ENCODE measurements at places on chromosomes 7 and 10.

DNA sequence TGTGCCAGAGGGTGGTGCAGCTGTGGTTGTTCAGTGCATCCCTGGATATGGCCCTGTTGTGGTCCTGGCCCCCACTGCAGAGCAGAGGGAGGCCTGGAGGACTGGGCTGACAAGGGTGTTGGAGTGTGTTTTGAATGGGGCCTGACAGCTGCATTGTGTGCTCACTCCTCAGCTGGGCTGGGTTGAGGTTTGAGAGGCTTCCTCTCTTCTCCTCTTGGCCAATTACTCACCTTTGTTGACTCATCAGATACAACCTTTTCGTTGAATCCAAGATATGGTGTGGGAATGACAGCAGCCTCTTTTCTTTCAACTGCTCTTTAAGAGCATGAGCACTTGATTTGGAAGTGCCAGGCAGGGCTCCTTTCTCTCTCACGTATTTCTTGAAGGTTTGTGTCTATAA, 228.5 kb upstream of the COBL start:
- DNase-seq: no peak

- no peak for DNase-seq
Measured at GRCh38 chr10:21527598-21528235, 2.2 kb upstream of the SKIDA1 start.

DNA sequence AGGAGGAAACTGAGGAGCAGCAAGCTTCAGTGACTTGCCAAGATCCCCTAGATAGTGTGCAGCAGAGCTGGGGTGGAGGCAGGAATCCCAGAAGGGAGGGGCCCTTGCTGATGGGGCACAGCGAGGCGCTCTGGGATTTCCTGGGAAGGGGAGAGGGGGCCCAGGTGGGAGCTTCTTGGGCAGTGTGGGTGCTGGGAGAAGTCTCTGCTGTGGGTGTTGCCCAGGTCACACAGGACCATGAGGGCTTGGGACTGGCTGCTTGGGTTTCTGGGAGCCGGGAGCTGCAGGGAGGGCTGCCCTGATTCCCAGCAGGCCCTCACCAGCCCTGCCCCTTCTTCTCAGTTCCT, 55.2 kb downstream of the TSPAN15 start:
- DNase-seq: no peak

DNA sequence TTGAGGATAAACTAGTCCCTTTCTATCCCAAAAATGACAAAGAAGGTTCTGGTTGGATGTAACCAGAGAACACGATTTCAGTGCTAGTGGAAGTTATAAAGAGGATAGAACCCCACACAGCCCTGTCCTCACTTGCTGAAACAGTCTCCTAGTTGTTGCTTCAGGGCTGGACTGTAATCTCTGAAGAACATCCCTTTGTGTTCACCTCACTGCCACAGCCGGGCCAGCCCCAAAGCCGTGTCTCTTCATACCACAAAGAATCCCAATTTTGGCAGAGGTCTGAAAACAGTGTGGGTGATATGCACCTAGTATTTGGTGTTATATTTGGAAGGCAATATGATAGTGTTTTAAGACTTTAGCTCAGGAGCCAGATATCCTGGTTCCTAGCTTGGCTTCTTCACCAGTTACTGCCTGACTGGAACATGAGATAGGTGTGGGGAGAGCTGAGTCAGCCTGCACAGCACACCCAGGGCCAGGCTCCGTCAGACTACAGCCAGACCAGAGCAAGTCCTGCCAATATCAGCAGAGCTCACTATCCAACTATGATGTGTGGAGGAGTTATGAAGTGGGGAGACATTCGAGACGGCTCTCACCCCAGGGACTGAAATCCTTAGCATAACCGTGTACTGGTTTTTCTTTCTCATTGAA, 21.2 kb downstream of the CYP3A4 start:
- DNase-seq: no peak

DNA sequence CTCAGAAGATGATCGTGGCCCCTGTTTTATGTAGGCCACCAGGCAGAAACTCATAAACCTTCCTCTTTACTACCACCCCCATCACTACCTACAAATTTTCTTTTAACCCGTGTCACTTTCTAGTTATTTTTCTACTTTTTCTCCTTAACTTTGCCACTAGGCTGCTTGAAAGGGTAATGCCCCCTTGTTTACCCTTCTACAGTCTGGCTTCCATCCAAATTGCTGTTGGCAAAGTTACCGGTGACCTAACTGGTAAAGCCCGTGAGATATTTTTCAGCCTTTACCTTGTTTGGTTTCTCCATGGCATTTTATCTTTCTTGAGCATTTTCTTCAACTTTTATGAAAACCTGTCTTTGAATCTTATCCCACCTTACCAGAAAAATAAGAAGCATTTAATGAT, 153.0 kb downstream of the WNT2 start:
- no peak for DNase-seq

DNA sequence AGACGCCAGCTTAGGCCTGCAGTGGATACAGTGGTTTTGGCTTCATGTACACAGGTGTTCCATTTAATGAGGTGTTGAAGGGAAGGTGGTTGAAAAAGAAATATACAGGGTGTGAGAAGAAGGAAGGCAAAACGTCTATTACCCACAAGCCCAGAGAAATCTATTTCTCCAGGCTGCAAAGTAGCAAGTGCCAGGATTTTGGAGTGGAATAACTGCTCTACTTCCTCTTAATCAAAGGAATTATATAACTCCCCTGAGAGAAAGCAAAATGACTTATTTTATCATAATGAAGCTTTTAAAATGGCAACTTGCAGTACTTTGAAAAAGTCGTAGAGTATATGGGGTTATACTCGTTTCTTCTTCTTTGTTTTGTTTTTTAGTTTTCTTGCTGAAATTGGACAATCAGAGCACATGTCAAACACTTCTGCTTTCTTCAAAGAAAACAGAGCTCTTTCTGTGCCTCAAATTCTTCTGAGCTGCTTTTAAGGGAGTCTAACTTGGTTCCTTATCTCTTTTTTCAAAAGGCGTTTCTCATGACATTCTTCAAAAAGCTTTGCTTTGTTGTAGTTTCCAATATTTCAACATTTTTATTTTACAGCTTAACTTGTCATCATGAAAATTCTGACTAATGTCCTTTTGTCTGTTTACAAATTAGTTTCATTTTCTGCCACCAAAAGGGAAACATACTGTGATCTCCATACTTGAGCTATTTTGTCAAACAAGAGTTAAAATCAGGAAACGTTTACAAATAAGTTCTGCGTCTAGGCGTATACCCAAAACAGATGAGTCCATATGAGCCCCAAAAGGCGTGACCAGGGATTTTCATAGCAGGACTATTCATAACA, 289.7 kb downstream of the FRMD4A start:
- DNase-seq: no peak

- no peak for DNase-seq
Measured at GRCh38 chr7:18806177-18806576, 310.6 kb downstream of the HDAC9 start.

DNA sequence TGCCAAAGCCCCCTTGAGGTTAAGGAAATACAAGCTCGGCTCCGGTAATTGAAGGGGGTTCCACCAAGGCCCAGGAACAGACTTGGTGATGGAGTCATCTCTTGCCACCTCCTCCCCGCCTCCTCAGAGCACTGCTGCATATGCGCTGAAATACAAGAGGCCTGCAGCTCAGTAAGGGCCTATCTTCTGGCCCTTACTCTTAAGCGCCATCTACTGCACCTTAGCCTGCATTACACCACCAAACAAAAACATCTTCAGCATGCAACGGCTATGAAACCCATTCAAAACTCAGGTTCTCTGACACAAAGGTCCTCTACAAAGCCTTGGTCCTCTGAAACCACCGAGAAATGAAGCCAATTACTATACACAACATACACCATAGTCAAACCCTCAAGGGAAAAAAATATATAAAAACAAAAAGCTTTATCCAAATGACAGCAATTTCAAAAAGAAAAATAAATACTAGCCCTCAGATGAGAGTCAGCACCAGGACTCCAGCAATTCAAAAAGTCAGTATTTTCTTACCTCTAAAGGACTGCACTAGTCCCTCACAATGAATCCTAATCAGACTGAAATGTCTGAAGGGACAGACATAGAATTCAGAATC, 176.8 kb upstream of the TBX20 start:
- DNase-seq: no peak

GRCh38 chr10:13938950-13939349, 352.2 kb downstream of the PRPF18 start:
- no peak for DNase-seq

- no peak for DNase-seq
Measured at GRCh38 chr7:141348728-141349127, 202.5 kb upstream of the AGK start.

DNA sequence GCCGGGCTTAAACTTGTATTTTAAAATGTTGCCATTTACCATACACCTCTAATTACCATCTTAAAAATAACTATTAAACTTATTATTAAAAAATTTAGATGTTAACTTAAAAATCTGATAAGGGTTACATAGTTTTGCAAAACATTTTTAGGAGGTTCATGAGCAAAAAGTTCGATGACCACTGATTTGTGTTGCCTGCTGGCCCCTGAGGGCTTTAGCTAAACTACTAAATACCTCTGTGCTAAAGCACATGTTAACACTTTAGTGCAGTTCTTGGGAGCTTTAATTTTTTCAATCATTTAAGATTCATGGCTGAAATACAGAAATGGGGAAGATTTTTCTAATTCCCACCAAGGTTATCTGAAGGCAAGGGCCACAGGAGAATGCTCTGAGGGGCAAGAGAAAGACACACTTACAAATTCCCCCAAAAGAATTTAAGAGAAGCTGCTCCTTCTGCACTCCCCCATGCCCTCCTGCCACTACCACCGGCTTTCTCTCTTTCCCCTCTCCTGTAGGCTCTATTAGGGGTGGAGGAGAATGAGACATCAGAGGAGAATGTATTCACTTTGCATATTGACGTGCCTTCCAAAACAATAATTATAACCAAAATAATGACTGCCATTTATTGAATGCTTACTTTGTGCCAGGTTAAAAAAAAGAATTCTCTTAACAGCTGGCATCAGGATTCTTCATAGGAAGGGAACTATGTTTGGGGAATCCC, 106.2 kb downstream of the RTKN2 start:
- no peak for DNase-seq

- DNase-seq: no peak
Measured at GRCh38 chr10:79239275-79239779, 107.9 kb upstream of the PPIF start.

DNA sequence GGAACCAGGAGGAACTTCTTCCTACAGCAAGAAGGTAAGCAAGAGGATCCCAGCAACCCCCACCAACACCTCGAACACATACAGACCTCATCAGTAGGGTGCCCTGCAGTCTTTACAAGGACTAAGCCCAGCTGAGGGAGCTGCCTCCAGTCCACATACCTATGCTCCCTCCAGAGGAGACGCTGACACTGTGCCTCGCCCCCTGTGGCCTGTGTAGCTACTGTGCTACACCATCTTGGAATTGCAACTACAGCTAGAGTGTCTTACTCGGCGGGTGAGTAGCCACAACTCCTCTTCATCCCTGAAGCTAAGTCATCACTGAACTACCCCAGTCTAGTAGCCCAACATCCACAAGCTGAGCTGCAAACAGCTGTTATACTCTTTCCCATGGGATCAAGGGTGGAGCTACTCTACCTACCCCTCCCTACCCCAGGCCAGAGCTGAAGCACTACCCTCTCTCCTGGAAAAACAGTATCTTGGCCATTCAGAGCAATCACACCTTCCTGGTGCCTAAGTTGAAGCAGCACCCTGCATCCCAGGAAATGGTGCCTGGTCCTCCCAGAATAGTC, 42.2 kb upstream of the CAMK2B start:
- no peak for DNase-seq

DNA sequence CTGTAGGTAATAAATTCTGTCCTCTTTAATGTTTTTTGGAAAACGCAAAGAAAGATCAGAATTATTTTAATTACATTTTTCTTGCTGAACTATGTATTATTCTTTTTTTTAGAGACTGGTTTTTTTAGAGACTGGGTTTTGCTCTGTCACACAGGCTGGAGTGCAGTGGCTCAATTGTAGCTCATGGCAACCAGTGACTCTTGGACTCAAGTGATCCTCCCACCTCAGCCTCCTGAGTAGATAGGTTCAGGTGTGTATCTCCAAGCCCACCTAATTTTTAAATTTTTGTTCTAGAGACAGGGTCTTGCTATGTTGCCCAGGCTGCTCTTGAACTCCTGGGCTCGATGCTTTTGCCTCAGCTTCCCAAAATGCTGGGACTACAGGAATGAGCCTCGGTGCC, 5.3 kb upstream of the DENND10 start:
- DNase-seq: no peak

- DNase-seq: no peak
Measured at GRCh38 chr10:84012831-84013458, 126.4 kb upstream of the GHITM start.

- DNase-seq: no peak
Measured at GRCh38 chr10:106175760-106176377, 988.6 kb downstream of the SORCS1 start.

GRCh38 chr7:112201411-112201810, 4.8 kb downstream of the DOCK4 start:
- no peak for DNase-seq

DNA sequence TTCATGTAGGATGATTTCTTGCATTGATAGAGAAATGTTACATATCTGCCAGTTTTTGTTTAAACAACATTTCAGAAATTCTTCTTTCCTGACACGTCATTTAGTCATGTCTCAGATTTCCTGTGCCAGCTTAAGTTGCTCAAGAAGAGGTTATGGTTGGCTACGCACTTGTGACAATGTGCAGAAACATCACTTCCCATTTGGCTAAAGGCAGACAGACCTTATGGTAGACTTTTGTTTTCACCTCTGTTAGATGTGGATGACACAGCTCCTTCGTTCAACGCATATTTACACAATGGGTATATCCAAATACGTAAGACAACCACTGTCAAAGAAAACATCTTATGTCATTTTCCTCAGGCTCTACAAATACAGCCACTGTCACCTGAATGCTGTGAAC, 125.8 kb downstream of the DOCK4 start:
- no peak for DNase-seq

DNA sequence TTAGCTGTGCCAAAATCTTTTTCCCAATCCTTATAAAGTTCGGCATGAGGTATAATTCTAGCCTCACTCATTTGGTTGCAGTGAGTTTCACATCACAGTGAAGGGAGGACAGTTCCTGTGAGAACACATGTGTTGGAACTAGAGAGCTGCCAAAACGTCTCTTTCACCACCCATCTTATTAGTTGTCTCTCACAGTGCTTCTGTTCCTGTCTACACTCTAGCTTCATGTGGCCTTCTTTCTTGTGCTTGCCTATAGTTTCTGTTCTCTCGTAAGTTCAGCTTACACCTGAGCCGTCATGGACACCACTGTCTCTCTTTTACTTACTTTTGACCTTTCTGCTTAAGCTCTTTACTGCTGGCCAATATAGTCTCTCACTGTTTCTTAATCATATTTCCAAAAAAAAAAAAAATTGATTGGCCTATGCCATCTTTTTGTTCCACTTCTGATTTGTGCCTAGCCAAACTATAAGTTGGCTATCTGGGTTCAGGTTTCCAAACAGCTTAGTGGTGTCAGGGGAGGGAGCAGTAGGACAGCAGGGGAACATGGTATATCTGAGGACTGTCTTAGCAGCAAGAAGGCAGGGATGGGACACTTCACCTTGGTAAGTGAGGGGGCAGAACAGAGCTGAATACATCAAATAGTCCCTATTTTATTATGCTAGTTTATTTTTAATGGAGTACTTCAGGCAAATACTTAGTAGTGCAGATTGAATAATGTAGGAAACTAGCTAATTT, 38.0 kb downstream of the ZNRF2 start:
- peak; percentile 80 for DNase-seq
